Suppressor macrophage treated with lipopolysaccharide for 4 hours (primary cell): ENCODE measurements at places on chromosomes 16 and 17.

- DNase-seq, result no peak
These were observed 325.3 kb downstream of the UTP18 start for GRCh38 chr17:51585514-51586104.

- DNase-seq, result no peak
These were observed 16.1 kb downstream of the HAGH start for GRCh38 chr16:1810536-1810935.

DNA sequence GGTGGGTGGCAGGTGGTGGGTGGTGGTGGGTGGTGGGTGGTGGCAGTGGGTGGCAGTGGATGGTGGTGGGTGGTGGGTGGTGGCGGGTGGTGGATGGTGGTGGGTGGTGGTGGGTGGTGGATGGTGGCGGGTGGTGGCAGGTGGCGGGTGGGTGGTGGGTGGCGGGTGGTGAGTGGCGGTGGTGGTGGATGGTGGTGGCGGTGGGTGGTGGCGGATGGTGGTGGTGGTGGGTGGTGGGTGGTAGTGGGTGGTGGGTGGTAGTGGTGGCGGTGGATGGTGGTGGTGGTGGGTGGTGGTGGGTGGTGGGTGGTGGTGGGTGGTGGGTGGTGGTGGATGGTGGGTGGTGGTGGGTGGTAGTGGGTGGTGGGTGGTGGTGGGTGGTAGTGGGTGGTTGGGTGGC lies 423.8 kb upstream of the PSMD7 start:
- no peak for DNase-seq

GRCh38 chr16:2811703-2812471 lies 5.2 kb upstream of the PRSS21 start:
- no peak for DNase-seq

DNA sequence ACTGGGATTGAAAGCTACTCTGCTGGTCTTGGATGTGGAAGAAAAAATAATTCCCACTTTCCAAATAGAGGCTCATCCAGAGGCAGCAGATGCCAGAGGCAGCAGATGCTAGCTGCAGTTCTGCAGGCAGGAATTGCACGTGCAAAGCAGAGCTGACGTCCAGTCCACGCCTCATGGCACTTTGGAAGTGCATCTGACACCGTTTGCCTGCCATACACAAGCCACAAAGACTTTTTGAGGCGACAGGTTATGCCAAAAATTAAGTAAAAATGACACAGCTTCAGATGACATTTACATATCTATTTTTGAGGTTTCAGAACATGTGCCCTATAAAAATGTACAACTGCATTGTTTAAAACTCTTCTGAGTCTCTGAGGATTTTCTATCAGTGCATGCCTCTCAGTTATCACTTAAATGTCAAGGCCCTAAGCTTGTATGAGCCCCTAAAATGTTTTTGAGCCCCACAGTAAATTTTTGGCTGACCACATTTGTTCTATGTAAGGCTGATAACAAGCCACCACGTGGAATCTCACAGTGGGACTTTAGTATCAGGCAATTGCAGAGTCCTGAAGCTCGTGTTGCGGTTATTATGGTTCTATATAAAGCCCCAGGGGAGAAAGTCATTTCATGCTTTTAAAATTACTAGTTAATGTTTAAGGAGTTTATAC lies 239.2 kb downstream of the PRKCA start:
- DNase-seq, result no peak

DNA sequence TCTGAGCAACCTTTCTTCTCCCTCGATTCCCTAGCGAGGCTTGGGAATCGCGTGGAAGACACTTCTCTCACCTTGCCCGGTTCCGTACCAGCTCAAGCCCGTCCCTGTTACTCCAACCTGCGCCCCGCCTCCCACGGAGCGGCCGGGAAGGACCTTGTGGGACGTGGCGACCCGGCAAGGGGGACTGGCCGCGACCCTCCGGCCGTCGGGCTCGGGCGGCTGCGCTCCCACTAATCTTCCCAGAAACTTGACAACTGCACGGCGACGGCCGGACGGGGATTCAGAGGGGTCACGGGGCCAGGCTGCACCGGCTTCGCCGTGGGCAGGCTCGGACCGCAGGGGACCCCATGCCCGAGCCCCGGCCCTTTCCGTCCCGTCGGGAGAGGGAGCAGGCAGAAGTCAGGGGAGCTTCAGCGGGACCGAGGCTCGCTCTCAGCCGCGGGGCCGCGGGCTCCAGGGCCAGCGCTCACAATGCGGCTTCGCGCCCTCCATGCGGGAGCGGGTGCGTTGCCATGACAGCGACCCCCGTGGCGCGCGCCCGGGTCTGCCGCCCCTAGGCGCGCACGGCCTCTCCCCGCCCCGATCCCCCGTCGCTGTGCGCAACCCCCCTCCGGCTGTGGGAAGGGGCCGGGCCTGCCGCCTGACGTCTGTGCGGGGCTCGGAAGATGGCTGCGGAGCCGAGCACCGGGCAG lies at the start of gene SGSM2:
Gene SGSM2 (plus strand): TSS at position 650 of the 692 bp plus-strand sequence. CDS start 188 bp downstream, outside the sequence.
- DNase-seq, result peak; percentile 42

DNA sequence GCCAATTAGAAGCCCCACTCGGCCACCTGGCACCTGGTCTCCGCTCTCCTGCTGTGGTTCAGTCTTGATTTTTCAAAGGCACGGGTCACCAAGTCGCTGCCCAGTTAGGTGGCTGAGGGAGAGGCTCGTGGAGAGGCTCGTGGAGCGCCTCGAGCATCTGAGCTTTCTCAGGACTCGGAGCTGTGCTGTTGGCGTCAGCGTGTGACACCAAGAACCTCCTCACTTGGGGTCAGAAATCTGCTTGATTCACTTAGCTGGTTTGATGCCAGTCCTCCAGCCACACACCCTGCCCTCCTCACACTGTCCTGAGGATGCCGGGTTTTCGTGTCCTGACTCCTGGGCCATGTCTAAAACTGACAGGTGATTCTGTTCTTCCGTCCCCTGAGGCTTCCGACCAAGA lies 82.6 kb downstream of the SOCS1 start:
- no peak for DNase-seq

- peak; percentile 4 for DNase-seq
These were observed 162.5 kb upstream of the CNTNAP4 start for GRCh38 chr16:76114681-76115080.

GRCh38 chr17:28008513-28008912 lies 34.0 kb upstream of the NLK start:
- DNase-seq, result peak; percentile 19

DNA sequence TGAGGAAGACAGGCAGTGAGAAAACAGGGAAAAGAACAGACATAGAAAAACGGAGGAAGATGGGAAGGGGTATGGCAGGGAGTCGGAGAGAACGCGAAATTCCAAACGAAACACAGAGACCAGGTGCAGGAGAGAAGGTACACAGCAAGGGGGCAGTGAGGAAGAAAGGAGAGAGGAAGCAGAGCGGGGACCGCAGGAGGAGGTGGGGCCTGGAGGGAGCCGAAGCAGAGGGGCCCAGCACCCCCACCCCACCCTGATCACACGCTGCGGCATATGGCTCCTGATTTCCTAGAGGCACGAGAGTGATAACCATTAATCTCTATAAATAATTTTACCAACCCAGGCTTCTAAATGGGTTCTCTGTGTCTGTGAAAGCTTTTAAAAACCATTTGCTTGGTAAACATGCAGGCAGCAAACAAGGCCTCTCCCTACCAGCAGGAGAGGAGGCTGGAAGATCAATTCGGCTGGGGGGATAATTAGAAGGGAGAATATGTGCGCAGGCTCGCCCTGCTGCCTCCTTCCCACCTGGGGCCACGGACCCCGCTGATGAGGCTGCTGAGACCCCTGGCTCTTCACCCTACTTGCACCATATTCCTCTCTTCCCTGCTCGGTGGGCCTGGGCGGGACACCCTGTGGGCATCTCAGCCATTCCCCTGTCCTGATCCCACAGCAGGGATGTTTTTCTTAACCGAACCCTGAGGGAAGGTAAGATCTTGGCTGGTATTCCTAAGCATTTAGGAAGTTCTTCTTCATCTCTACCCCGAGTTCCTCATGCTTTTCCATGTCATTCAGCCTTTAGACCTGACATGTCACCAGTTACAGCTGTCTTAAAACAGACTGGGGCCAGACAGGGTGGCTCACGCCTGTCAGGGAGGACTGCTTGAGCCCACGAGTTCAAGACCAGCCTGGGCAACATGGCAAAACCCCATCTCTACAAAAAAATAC lies 86.7 kb downstream of the TMEM132E start:
- no peak for DNase-seq

- DNase-seq, result no peak
These were observed 3.6 kb downstream of the KAT2A start for GRCh38 chr17:42117397-42118125.

DNA sequence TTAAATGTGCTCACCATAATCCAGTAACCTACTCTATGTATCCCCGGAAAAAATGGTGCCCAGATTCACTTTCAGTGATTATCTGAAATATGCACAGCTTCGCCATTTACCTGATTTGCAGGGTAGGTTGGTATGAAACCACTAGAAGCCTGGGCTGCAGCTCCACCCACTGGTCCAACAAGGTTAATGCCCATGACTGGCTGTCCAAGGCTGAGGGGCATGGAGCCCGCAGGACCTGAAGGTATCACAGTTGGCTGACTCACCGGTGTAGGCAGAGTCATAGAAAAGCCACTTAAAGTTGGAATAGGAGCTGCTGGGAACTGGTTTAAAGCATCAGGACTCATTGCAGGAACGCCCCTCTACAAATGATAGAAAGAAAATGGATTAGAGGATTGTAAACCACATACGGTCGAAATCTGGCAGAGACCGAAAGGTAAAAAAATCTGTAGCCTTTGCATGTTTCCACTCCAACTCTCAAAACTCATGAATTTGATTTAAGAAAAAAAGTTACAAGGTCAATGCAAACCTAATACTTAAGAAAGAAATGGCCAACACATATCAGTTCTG lies 38.6 kb downstream of the SYNRG start:
- no peak for DNase-seq

DNA sequence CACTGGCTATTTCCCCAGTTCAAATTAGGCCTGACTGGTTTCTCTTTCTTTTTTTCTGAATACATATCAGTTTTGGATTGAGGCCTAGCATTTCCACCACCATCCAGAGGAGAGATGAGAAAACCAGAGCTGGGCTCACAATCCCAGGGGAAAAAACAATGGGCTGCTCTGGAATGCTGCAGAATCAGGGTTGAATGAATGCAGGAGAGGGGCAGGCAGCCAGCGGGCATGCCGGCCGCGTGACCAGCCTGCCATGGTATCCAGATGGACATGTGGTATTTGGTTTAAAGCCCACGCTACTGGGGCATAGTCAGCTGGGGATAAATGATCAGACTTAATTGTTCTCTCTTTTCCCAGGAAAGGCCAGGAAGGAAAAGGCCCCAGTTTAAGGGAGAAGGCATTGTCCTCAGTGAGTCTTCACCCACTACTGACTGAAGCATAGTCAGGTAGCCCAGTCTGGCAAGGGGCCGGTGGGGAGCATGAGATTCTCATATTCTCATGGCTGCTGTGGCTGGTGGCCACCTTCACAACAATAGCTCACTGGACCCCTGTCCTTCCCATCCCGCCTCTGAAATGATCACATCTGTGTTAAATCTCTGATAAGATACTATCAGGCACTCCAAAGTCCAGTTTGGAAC lies 38.7 kb upstream of the RHOT1 start:
- DNase-seq, result no peak

GRCh38 chr17:77909236-77909635 lies 49.3 kb upstream of the TNRC6C start:
- DNase-seq, result no peak

GRCh38 chr17:83118071-83118841 lies 38.8 kb downstream of the METRNL start:
- DNase-seq, result no peak

GRCh38 chr17:3645310-3645709 lies 8.8 kb downstream of the CTNS start:
- no peak for DNase-seq

- no peak for DNase-seq
These were observed 248.9 kb upstream of the FOXF1 start for GRCh38 chr16:86261379-86261778.

DNA sequence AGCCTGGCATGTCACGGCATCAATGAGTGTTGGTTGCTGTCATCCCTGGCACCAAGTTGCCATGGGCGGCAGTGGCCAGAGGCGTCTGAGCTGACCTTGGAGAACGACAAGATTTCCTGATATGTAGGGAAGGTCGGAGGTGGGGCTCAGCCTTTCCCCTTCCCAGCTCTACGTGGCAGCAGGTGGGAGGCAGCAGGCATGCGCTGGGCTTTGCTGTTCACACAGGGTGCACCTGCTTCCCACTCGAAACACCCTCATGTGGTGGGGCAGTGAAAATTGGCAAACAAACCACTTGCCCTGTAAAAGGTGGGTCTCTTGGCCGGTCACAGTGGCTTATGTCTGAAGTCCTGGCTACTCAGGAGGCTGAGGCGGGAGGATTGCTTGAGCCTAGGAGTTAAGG lies 12.3 kb upstream of the TFAP4 start:
- no peak for DNase-seq

- peak; percentile 24 for DNase-seq
These were observed 48.8 kb upstream of the CCL1 start for GRCh38 chr17:34411646-34412421.

GRCh38 chr17:10226930-10227695 lies 28.7 kb upstream of the GAS7 start:
- DNase-seq, result peak; percentile 47

GRCh38 chr17:19288453-19288852 lies 51.3 kb downstream of the EPN2 start:
- no peak for DNase-seq

DNA sequence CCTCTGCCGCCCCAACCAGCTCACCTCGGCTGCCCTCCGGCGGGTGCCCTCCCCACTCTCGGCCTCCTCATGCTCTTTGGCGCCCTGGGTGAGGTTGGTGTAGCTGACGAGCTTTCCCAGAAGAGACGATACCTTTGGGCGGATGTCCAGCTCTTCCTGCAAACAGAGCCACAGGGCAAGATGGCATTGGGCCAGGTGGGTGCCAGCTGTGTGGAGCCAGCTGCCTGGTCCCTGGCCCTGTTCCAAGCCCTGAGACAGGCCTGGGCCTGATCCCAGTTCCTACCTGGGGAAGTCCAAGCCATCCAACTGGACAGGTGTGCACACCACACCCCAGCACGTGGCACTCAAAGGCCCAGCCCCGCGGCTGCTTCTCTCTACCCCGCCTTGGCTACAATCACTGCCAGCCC lies 6.9 kb downstream of the SLC12A4 start:
- DNase-seq, result no peak
